Hematopoietic multipotent progenitor cell treated with erythropoietin and hydrocortisone succinate and interleukin-3 and kit ligand, for 17 days (in vitro differentiated cells): ENCODE measurements at places on chromosomes 13 and 19.

GRCh38 chr13:35886332-35887114 lies 244.7 kb downstream of the DCLK1 start:
- DNase-seq, result no peak

- no peak for DNase-seq
Measured at GRCh38 chr13:113160983-113161382, 2.5 kb downstream of the PROZ start.

DNA sequence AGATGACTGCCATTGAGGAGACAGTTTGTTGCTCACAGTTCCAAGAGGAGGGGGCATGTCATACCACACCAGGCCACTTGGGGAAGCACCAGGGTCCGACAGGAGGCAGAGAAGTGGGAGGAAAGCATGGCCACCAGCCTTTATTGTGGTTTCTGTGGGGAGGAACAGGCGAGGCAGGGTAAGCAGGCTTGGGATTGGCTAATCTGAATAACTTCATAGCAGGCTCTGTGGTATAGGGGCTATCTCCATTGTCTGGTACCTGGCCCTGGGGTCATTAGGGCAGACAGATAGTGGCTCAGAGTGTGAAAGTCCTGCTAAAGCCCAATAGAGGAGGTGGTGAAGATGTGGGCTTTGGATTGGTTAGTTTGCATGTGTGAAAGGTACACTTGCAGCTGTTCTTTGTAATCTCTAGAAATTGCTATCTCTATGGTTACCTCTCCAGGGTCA lies 35.5 kb downstream of the CBY2 start:
- DNase-seq, result no peak

- DNase-seq, result no peak
Measured at GRCh38 chr19:45780448-45781213, 1.7 kb downstream of the DMPK start.
